ENCODE measurements at places on chromosomes 2 and 18. TPM values are rescaled to one million over a fixed set of nuclear protein-coding genes. Genes with fewer than 3 reads are reported as not detected.

The ALLC gene
- not detected for polyA plus RNA-seq

The TMEM247 gene
- not detected for polyA plus RNA-seq

The SULT6B1 gene
- not detected for polyA plus RNA-seq

The GRB14 gene
- not detected for polyA plus RNA-seq

The CRYGC gene
- not detected for polyA plus RNA-seq

DNA sequence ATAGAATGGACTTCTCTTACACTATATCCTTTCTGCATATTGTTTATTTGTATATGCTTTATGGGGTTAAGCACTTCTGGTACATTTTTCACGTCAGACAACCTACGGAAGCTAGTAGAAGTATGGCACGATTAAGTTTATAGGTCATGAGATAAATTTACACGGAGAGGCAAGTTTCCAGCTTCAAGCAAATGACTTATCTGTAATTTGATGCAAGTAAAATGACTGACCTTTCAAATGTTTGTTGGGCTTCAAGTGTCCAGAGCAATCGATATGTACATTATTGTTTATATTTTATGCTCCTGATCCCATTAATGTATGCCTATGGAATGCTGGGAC is 97.5 kb upstream of the EFEMP1 start:
- H3K36me3 ChIP-seq = no peaks in the 10 kb centered on the region
- no peak overlapping the region for H3K27ac ChIP-seq
- no peak overlapping the region for H3K4me3 ChIP-seq
- no peaks in the 10 kb centered on the region for H3K27me3 ChIP-seq
- no peak for DNase-seq
- H3K4me1 ChIP-seq = no peaks in the 10 kb centered on the region

DNA sequence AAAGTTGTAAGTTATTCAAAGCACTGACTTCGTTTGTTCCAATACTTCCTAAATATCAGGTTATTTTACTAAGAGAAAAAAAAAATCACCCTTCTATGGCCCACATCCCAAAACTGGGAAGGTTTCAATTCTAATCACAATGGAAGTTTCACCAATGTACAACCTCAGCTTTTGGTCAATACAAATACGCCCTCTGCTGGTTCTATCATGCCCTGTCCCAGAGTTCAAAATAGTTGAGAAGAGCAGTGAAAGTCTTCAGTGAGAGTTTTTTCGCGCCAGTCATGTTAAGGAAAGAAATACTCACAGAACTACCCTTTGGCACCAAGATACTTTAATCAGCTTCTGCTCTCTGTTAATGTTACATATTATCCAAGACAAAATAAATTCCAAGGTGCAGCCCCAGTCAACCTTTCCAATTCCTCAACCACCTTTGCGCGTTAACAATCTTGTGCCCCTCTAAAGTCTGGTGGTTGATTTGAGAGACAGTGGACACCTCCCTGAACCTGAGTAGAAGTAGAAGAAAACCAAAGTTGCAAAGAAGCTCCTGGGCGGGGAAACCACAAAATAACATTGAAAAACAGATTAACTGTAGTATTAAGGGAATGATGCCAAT is 59.9 kb downstream of the SUMO1 start:
- H3K4me1 ChIP-seq = no peaks in the 10 kb centered on the region
- DNase-seq = peak; percentile 45
- no peak overlapping the region for H3K4me3 ChIP-seq
- no peaks in the 10 kb centered on the region for H3K36me3 ChIP-seq
- no peak overlapping the region for H3K27ac ChIP-seq

DNA sequence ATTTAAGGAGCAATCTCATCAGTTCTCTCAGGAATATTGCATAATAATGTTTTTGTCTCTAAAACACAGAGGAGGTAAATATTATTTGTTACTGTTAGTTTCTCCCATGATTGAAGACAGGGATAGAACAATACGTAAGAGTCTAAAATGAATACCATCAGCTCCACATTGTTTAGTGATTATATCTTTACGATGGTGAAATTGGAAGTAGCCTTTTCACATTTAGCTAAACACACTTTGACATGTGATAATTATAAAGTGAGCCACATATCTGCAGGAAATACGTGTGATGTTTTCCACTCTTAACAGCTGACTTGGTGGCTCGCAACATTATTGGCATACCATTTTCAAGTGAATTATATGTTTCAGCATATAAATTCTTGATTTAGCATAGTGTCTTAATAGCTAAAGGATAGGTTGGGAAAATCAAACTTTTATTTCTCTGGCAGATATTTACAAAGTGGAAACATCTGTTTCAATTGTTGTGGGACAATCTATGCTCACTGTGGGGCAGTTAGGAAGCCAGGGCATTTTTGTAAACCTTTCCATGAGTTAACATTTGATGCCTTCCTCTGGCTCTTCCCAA is 208.1 kb upstream of the RASGRP3 start:
- peaks cover 3% of the 10 kb centered on the region for H3K36me3 ChIP-seq
- no peak overlapping the region for H3K4me3 ChIP-seq
- DNase-seq = no peak
- no peaks in the 10 kb centered on the region for H3K4me1 ChIP-seq

DNA sequence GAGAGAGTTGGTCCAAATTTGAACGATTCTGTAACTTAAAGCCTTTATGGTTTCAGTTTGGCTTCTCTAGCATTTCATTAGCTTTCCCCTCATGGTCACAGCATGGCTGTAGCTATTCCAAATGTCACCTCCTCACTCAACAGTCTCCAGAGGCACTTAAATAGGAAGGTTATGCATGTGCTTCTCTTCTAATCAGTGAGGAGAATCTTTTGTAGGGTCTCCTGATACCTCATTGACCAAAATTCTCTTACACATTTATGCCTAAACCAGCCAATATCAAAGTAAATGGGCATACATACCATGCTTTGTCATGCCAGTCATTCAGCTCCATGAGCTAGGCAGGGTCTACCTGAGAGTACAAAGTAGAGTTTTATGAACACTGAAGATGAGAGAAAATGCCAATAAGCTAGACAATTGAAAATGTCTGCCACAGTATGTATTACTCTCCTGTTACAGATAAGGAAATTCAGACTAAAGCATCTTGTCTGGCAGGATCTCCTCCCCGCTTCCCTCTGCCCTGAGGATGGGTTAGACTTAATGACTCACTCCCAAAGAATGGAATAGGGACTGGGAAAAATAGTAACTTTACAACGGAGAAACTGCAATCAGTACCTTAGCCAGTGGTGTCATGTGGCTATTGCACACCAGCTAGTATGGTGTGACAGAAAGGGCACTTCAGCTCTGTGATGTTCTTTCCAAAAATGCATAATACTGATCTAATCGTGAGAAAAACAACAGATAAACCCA is 15.4 kb downstream of the DSG2 start:
- H3K36me3 ChIP-seq = no peaks in the 10 kb centered on the region
- DNase-seq = no peak
- no peak overlapping the region for H3K27ac ChIP-seq

- peaks cover 6% of the 10 kb centered on the region for H3K4me1 ChIP-seq
- no peaks in the 10 kb centered on the region for H3K36me3 ChIP-seq
- no peak overlapping the region for H3K27ac ChIP-seq
Measured at GRCh38 chr2:10136101-10136934, 13.8 kb downstream of the RRM2 start.

GRCh38 chr18:11002277-11002676 is 147.1 kb downstream of the PIEZO2 start:
- no peak for DNase-seq
- no peak overlapping the region for H3K4me3 ChIP-seq
- H3K36me3 ChIP-seq = no peaks in the 10 kb centered on the region
- H3K27ac ChIP-seq = no peak overlapping the region

GRCh38 chr2:218516614-218517013 is 51.5 kb downstream of the USP37 start:
- peaks cover 11% of the 10 kb centered on the region for H3K36me3 ChIP-seq
- H3K27me3 ChIP-seq = no peaks in the 10 kb centered on the region
- H3K27ac ChIP-seq = peak overlapping the region; percentile 20
- H3K4me1 ChIP-seq = peaks cover 6% of the 10 kb centered on the region
- H3K4me3 ChIP-seq = no peak overlapping the region

DNA sequence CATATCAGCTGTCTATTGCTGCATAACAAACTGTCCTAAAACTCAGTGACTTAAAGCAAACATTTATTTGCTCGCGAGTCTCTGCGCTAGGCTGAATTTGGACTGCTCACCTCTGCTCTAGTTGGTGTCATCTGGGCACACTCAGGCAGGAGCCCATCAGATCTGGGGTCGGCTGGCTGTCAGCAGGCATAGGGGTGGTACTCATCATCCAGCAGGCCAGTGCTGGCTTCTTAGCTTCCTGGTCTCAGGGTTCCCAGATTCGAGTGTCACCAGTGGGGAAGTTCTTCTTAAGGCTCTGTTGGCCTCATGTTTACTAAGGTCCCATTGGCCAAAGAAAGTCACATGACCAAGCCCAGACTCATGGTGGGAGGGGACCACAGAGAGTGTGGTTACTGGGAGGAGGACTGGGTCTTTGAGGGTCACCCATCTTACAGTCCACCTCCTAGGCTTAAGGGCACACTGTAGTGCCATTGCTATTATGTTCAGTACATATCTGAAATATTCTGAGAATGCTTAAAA is 71.6 kb upstream of the ATG16L1 start:
- peak overlapping the region; percentile 60 for H3K27ac ChIP-seq
- H3K4me3 ChIP-seq = no peak overlapping the region
- H3K4me1 ChIP-seq = no peaks in the 10 kb centered on the region
- H3K27me3 ChIP-seq = no peaks in the 10 kb centered on the region

- no peak for DNase-seq
- no peaks in the 10 kb centered on the region for H3K36me3 ChIP-seq
- H3K4me1 ChIP-seq = no peaks in the 10 kb centered on the region
- no peak overlapping the region for H3K27ac ChIP-seq
- H3K27me3 ChIP-seq = peaks cover 10% of the 10 kb centered on the region
Measured at GRCh38 chr2:118431997-118432396, 343.7 kb downstream of the INSIG2 start.

GRCh38 chr18:74631623-74632350 is 34.1 kb downstream of the ZNF407 start:
- DNase-seq = peak; percentile 54
- H3K4me3 ChIP-seq = peak overlapping the region; percentile 87
- H3K27me3 ChIP-seq = no peaks in the 10 kb centered on the region
- H3K36me3 ChIP-seq = peaks cover 20% of the 10 kb centered on the region

DNA sequence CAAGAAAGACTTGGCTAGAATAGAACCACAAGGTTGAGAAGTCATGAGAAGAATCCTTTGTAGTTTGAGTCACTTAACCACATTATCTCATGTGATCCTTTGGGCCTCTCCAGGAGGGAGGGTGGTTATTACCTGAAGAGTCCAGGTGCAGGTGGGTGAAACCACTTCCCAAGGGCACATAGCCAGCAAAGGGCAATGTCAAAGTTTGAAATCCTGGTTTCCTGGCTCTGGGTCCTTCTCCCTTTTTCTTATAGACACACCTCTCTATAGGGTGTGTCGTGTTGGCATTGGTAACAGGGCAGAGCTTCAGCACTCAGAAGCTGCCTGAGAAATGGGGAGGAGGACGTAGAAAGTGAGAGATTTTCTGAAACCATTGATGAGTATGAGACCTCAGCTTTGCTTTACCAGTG is 137.9 kb downstream of the MGAT5 start:
- H3K4me1 ChIP-seq = peaks cover 18% of the 10 kb centered on the region
- no peak overlapping the region for H3K4me3 ChIP-seq
- no peak for DNase-seq
- no peak overlapping the region for H3K27ac ChIP-seq

- DNase-seq = no peak
- H3K27ac ChIP-seq = no peak overlapping the region
Measured at GRCh38 chr18:7590826-7591560, 23.9 kb downstream of the PTPRM start.

GRCh38 chr18:61731178-61731577 is 161.6 kb downstream of the RNF152 start:
- H3K4me3 ChIP-seq = no peak overlapping the region
- no peak overlapping the region for H3K27ac ChIP-seq
- peaks cover 10% of the 10 kb centered on the region for H3K27me3 ChIP-seq
- H3K36me3 ChIP-seq = no peaks in the 10 kb centered on the region
- H3K4me1 ChIP-seq = no peaks in the 10 kb centered on the region

DNA sequence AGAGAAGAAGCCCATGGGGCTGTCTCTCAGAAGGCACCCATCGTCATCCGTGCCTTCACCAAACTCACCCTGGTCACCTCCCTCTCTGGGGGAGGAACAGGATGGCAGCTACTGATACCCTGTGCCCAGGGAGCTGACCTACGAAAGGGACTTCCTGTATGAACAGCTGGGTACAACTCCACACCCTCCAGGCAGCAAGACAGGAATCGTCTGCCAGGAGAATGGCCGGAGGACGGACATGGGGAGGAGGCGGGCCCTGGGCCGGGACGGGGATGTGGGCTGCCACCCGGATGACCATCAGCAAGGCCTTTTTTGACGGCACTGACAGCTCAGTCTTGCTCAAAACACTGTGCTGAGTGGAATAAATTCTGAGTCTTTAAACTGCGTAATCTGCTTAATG is 243.6 kb downstream of the HDAC4 start:
- no peak for DNase-seq
- H3K36me3 ChIP-seq = peaks cover 40% of the 10 kb centered on the region
- H3K4me1 ChIP-seq = peaks cover 12% of the 10 kb centered on the region
- no peaks in the 10 kb centered on the region for H3K27me3 ChIP-seq
- H3K27ac ChIP-seq = no peak overlapping the region

GRCh38 chr2:37676274-37676673 is 4.8 kb upstream of the CDC42EP3 start:
- H3K27me3 ChIP-seq = no peaks in the 10 kb centered on the region
- H3K4me3 ChIP-seq = no peak overlapping the region
- no peak for DNase-seq
- no peaks in the 10 kb centered on the region for H3K36me3 ChIP-seq
- peaks cover 12% of the 10 kb centered on the region for H3K4me1 ChIP-seq
- H3K27ac ChIP-seq = no peak overlapping the region

DNA sequence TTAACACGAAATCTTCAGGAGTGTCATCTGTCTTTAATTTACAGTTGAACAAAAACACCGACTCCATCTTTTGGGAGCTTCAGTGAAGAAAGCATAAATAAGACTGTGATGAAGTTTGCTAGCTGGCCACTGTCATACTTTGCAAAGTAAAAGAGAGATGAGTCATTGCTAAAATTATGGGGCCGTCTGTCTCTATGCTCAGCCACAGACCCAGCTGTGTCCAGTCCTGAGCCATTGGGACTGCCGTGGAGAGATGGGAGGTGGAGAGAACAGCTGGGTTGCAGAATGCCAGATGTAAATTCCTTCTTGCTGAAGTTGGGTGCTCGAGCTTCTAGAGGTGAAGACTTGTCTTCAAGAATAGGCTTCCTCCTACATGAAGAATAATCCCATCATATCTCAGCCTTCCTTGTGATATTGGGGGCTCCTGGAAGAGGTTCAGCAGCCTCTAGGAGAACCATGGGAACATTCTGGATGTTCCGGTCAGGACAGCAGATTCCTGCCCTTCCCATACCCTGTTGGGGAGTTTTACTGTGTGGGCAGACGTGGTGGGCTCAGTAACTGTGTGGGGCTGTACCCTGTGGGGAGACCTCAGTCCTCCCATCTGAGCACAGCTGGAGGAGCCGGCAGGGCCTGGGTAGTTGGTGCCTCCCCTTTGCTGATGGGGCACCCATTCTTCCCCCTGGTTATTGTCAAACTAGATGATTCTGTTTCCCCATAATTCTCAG is 71.1 kb downstream of the LDLRAD4 start:
- no peak overlapping the region for H3K27ac ChIP-seq
- no peak for DNase-seq
- H3K36me3 ChIP-seq = no peaks in the 10 kb centered on the region
- H3K27me3 ChIP-seq = no peaks in the 10 kb centered on the region
- H3K4me3 ChIP-seq = no peak overlapping the region
- peaks cover 14% of the 10 kb centered on the region for H3K4me1 ChIP-seq
